ENCODE measurements at places on chromosomes 2 and 18.

- DNase-seq, result no peak
Measured at GRCh38 chr2:127783101-127783500, 27.9 kb downstream of the WDR33 start.

DNA sequence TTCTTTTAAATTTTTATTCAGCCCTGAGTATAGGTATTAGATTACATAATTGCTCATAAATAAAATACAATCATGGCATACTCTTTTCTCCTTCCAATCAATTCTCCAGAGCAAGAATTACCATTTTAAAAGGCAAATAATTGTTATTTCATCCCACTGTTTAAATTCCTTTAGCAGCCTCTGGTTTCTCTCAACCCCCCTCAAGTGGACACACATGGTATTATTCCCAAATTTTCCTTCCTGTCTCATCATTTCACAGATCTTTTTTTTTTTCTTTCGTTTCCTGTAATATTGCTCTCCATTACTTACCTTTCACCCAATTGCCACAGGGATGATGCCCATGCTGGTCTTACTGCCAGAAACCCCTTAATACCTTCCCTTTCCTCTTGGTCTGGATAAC, 385.2 kb downstream of the RIT2 start:
- DNase-seq, result no peak

- DNase-seq, result no peak
Measured at GRCh38 chr2:25229279-25230197, 61.2 kb upstream of the POMC start.

DNA sequence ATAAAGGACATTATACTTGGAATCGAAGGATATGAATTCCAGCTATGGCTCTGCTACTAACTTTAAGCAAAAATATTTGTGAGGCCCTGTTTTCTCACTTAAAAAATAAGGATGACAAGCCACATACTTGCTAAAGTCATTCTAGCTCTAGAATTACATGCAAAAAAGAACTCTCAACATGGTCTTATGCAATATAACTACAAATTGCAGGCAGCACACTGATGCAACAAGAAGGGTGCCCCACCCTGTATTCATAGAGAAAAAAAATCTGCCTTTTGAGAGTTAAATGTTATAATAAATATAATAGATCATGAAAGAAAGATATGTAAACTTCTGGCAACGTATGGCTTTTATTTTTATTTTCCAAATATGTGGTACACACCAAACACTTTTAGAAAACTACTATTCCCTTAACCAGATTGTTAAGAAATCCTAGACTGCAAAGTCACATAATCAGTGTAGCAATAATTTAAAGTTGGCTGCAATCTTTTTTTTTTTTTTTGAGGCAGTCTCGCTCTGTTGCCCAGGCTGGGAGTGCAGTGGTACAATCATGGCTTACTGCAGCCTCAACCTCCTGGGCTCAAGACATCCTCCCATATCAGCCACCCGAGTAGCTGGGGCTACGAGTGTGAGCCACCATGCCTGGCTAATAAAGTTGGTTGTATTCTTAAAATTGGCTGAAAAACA, 40.2 kb upstream of the WDSUB1 start:
- DNase-seq, result no peak

- no peak for DNase-seq
Measured at GRCh38 chr18:23270986-23271680, 135.8 kb downstream of the CABLES1 start.

DNA sequence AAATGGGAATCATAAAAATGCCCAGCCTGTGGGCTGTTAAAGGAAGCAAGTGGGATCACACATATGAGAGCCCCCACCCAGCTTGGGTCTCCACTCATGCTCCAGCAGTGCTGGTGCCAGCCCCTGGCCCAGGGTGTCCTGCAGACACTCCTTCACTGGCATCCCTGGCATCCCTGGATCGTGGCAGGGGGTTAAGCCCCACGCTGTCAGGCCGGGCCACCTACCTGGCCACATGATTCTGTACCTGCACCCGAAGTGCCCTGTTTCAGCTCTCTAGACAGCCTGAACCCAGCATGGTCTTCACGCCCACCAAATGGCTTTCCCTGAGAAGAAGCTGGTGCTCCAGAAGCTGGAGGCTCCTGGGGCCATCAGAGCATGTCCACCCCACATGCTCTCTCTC, 137.4 kb downstream of the INHBB start:
- DNase-seq, result no peak

- DNase-seq, result no peak
Measured at GRCh38 chr2:207594731-207595130, 30.5 kb downstream of the METTL21A start.

GRCh38 chr2:17184512-17184911, 333.7 kb downstream of the RAD51AP2 start:
- DNase-seq, result no peak

GRCh38 chr18:76130845-76131244, 364.2 kb downstream of the ZNF516 start:
- no peak for DNase-seq

DNA sequence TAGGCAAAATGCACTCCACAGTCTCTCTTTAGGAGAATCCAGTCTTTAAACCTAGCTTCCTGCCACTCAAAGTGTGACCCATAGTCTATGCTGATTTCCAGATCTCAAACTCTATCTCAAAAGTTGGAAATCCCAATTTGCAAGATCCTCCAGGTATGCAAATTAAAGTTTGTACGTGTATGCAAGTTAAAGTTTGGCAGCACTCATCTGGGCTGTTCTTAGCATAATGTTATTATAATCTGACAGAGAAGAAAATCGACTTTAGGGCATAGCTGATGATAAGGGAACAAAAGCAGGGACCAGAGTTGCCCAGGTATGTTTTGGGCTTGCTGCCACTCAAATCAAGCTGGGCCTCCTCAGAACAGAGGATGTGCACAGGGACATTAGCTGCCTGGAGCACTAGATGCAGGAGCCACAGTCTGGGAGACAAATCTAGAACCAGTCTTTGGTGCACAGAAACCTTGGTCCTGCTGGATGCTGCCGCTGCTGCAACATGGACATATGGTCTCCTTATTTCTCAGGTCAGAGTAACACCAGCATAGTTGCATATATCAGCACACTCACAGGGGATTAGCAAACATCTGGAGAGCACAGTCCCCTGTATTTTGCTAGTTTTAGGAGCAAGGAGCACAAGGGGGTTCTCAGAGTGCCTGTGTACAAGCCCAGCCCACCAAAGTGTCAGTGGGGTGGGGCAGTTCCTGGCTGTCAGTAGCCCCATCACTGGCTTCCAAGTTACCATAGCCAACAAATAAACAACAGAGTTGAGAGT, 242.6 kb downstream of the TTC32 start:
- no peak for DNase-seq

- DNase-seq, result peak; percentile 44
Measured at GRCh38 chr2:43484323-43484930, 111.4 kb downstream of the THADA start.

- no peak for DNase-seq
Measured at GRCh38 chr18:36811430-36811829, 17.4 kb downstream of the TPGS2 start.

DNA sequence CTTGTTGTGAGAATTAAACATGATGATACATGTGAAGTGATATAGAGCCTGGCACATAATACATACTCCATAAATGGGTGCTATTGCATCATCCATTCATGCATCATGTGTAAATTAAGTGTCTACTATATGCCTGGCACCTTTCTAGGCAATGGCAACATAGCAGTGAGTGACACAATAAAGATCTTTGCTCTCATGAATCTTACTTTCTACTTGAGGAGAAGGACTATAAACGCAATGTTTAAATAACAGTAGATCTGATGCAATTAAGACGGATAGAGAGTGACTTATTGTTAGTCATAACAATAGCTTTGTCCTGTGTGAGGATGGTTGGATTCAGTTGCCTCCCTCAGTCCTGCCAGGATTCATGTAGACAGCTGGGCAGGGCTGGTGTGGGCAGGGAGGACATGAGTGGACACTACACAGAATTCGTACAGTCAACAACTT, 88.4 kb upstream of the NPAS2 start:
- no peak for DNase-seq

GRCh38 chr2:147607379-147607778, 237.4 kb upstream of the ACVR2A start:
- no peak for DNase-seq

DNA sequence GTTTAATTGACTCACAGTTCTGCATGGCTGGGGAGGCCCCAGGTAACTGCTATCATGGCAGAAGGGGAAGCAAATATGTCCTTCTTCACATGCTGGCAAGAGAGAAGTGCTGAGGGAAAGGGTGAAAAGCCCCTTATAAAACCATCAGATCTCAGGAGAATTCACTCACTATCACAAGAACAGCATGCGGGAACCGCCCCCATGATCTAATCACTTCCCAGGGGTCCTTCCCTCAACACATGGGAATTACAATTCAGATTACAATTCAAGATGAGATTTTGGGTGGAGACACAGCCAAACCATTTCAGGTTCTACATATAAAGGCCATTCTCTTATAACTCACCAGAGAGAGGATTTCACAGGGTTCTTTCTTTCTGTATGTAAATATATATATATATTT, 62.9 kb downstream of the VRK2 start:
- no peak for DNase-seq

DNA sequence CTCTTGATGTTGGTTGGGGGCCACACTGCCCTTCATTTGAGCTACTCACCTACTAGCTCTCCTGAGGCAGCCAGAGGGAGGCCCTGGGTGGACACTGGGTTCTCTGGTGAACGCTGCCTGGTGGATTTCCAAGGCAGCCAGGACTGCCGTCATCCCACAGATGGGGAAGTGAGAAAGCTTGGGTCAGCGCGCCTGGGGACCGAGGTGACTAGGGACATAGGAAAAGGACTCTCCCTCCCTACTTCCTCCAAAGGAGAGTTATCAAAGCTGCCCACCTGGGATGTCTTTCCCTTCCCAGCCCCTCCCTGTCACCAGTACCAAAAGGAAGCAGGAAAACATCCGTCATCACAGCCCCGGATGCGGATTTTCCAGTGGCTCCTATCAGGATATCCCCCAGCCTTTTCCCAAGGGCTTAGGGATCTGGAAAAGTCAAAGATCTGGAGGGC, 3.8 kb upstream of the SEMA4C start:
- DNase-seq, result no peak

DNA sequence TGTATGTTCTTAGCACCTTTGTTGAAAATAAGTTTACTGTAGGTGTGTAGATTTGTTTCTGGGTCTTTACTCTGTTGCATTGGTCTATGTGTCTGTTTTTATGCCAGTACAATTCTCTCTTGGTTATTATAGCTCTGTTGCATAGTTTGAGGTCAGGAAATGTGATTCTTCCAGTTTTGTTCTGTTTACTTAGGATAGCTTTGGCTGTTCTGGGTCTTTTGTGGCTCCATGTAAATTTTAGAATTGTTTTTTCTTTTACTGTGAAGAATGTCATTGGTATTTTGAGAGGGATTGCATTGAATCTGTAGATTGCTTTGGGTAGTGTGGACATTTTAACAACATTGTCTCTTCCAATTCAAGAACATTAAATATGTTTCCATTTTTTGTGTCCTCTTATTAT, 69.1 kb downstream of the ANKRD62 start:
- no peak for DNase-seq

DNA sequence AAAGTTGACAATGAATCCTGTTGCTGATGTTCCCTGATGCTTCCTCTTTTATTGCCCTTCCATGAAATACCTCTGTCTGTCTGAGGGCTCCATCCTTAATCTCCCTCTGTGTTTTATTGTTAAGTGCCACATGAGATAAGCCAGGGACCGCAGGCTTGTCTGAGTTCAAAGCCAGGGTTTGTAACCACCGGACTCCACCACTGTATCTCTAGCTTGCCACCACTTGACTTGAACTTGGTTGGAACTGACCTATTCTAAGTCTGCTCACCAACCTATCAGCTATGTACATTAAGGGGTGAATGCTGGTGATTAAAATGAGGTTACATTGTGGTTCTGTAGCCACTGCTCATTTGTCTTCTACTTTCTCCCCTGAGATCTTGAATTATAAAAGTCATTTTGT, 328.5 kb upstream of the ZEB2 start:
- DNase-seq, result no peak

GRCh38 chr2:101771910-101772321, 74.4 kb downstream of the MAP4K4 start:
- no peak for DNase-seq

DNA sequence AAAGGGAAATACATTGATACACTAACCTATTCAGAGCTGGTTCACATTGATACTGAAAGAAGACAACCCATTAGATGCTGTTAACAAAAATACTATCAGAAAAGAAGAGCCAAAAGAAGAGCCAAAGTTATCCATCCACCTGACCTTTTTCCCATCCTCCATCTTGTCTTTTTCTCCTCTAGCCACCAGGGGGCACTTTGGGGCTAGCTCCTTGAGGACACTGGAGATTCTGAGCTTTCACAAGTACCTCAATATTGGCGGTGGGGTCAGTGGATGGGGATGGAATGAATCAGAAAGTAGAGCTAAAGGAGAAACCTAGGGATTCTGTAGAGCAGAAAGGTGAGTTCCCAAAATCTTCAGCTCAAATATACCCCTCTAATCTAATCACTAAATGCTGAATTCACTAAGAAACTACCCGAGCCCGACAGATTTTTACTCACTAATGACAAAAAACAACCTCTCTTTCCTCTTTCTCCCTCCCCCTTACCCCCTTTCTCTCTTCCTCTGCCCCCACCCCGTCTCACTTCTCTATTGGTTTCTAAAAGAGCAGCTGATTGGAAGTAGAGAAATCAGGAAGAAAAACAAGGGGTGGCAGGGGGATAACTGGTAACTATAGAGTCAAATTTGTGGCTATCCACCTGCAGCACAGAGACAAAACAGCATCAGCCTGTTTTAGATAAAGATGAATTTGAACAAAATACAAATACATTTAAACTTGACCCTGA, 203.3 kb downstream of the TCF4 start:
- peak; percentile 43 for DNase-seq

GRCh38 chr2:204722691-204723090, 177.4 kb downstream of the PARD3B start:
- DNase-seq, result no peak

- DNase-seq, result no peak
Measured at GRCh38 chr2:174444761-174445160, 42.1 kb downstream of the GPR155 start.

DNA sequence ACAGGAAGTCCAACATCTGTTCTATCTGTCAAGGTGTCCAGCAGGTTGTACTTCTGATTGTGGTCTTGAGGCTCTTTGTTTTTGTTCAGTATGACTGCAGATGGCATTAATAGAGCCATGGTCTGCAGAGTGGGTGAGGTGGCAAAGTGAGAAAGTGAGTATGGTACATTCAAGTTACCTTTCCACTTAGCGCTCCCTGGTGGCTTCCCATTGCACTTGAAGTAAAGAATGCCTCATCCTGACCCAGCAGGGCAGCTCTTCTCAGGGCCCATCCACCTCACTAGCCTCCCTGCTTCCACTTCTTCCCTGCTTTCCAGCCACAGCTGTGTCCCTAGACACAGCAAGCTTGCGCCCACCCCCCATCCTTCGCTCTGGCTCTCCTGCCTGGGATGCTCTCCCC, 148.0 kb upstream of the ALPP start:
- DNase-seq, result no peak

DNA sequence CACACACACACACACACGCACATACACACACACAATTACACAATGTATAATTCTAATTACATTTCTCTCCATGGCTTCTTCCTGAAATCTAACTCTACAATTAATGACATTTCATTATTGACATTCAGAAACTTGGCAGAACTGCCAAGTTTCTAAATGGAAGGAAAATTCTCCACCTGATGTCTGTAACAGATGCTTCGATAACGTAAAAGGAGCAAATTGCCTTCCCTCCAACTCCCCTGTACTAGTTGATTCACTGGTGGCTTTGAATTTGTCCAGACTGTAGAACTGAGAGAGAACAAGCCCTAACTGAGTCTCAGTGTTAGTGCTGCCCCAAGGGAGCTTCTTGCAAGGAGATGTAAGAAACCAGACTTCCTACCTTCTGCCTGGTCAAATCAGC, 255.1 kb upstream of the TMEM200C start:
- no peak for DNase-seq

- DNase-seq, result no peak
Measured at GRCh38 chr2:1739961-1740715, 4.2 kb downstream of the PXDN start.
